Suprapubic skin (tissue), 4 donors: ENCODE measurements at places on chromosomes 2 and 18. TPM values are rescaled to one million over a fixed set of nuclear protein-coding genes. Genes with fewer than 3 reads are reported as not detected.

DNA sequence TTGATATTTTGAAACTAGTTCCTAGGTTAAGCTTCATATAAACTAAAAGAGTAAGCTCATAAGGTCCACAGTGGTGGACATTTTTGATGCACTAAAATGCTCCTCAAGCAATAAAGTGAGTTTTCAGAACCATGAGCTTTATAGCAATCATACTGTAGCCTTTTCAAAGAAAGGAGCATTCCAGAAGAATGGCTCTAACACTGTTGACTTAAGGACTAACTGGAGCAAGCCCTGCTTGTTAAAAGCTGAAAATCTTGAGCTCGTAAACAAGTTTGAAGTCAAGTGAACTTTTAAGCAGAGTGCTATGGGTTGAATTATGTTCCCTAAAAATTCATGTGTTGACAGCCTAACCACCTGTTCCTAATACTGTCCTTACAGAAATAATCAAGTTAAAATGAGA is 38.0 kb downstream of the KYNU start:
- DNase-seq: no peak

DNA sequence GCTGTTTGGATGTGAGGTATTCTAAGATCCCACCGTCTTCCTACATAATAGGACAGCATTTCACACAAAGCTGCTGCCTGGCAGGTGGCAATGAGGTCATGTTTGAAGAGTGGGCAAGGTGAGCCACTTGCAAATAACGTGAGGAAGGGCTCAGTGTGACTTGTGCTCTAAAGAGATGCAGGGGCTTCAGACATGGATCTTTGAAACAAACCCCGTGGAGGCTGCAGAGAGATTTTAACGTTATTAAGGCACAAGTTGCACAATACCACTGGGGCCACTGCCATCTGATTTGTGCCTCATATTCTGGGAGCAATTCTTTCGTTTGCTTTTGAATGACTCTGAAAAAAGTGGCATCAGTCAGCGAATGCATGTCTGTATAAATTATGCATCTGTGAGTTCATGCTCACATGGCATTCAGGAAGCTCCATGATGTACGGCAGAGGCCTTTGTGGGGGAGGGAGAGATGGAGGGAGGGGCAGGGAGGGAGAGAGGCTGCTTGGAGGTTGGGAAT is 362.0 kb downstream of the SOX11 start:
- DNase-seq: no peak

- no peak for DNase-seq
Observed at GRCh38 chr2:142061733-142062132, 69.1 kb downstream of the LRP1B start.

GRCh38 chr2:173589604-173590275 is 235.1 kb downstream of the CDCA7 start:
- no peak for DNase-seq

DNA sequence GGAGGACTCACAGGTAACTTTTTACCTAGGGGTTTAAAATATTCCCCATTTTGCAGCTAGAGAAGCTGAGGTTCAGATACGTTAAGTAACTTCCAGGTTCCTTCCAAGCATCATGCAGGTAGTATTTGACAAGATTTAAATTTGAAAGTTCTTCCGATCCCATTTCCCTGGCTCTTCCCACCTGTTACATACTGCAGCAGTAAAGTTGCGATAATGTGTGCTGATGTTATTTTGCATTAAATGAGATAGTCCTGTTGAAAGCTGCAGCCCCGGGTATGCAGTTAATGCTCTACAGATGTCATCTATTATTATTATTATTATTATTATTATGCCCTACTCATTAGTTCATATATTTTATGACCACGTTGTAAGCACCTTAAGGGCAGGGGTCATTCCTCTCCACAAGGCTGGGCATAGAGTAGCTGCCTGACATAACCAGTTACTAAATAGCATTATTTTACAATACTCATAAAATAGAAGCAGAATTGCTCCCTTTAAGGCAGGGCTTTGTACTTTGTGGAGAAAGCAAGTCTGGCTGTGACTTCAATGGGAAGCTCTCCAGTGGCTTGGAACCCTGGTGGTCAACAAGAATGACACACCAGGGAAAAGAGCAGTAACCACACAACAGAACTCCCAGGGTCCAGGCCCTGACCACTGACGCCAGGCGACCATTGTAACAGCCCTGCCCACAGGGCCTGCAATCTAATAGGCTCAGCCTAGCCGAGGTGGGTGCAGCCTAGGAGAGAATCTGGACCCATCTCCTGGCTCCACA is 112.0 kb upstream of the STPG4 start:
- no peak for DNase-seq

DNA sequence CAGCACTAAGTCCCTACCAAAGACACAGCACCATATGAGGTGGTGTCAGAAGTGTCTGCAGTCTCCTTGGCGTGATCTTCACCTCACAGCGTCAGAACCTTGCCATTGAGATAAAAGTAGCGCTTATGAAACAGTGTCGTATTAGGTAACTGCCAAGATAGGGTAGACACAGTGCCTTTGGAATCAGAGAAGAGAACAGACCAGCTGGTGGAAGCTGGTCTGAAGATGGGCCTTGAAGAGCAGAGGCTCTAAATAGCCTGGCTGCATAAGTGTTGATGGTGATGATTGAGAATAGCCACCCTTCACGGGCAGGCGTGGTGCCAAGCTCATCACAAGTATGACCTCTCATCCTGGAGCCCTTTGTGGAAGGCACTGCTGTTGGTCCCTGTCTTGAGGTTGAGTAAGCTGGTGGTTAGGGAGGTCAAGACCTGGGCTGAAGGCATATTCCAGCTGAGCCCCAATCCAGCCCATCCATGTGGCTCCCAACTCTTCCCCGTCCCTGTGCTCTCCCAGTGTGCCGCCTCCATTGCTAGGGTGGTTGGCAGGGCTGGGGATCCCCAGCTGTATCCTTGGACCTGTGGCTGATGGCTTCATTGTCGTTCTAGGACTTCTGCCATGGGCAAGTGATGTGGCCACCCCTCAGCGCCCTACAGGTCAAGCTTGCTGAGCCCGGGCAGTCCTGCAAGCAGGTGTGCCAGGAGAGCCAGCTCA is 187.4 kb downstream of the MGAT5 start:
- DNase-seq: no peak

DNA sequence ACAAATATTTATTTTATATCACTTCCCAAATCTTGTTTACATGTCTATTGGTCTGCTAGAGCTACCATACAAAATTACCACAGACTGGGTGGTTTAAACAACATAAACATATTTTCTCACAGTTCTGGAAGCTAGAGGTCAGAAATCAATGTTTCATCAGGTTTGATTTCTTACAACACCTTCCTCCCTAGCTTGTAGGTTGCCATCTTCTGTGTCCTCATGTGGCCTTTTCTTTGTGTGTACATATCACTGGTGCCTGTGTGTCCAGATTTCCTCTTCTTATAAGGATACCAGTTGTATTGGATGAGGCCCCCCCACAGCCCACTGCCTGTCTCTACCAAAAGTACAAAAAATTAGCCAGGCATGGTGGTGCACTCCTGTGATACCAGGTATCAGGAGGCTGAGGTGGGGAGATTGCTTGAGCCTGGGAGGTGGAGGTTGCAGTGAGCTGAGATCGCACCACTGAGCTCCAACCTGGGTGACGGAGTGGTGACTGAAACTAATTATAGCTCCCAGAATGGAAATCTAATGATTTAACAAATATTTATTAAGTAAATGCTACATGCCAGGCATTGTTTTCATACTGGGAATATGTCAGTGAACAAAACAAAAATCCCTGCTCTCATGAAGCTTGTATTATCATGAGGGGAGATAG is 13.6 kb downstream of the EML4 start:
- DNase-seq: no peak

GRCh38 chr2:196201229-196202009 is 30.0 kb upstream of the STK17B start:
- no peak for DNase-seq

- no peak for DNase-seq
Observed at GRCh38 chr2:240881913-240882312, 13.3 kb downstream of the AGXT start.

GRCh38 chr2:197263077-197263476 is 47.5 kb downstream of the ANKRD44 start:
- no peak for DNase-seq

DNA sequence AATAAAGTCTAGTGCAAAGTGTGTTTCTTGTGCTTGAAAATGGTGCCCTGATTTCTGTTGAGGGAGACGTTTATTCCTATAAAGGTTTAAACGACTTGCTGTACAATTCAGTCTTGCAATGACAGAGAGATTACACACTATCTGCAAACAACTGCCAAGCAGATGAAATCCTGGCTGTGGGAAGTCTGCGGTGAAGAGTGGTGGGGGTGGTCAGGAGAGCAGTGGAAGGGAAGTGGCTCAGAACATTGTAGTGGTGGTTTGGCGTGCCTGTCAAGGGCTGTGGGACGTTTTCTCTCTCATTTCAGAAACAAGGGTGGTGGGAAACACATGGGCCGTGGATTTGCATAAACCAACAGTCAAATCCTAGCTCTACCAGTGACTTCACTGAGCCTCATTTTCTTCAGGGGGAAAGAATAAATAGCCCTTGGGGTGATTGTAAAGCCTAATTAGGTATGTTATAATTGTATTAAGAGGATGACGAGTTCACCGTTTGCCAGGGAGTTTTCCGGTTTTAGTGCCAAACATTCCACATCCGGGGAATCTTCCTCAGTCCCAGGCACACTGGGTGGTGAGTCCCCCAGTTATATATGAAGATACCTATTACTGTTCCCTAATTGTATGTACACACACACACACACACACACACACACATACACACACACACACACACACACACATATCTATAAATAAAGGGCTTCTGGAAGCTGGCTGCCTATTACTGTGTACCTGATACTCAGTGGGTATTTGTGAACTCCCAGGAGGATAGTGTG is 115.0 kb downstream of the SPTBN1 start:
- DNase-seq: no peak

- DNase-seq: no peak
Observed at GRCh38 chr2:41947701-41948396, 100.0 kb upstream of the PKDCC start.

DNA sequence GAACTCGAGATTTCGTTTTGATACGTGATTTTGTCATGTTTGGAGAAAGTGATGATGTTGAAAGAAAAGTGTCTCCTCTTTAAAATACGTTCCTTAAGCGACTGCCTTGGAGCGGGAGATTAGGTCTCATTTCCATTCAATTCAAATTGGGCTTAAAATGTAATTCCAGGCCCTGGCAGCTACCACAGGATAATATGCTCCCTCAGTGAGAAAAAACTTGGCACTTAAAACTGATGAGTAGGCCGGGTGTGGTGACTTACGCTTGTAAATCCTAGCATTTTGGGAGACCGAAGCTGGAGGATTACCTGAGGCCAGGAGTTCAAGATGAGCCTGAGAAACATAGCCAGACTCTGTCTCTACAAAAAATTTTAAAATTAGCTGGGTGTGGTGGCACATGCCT is 146.3 kb upstream of the L3MBTL4 start:
- DNase-seq: no peak

- DNase-seq: no peak
Observed at GRCh38 chr2:29106980-29107388, 8.2 kb upstream of the CLIP4 start.

DNA sequence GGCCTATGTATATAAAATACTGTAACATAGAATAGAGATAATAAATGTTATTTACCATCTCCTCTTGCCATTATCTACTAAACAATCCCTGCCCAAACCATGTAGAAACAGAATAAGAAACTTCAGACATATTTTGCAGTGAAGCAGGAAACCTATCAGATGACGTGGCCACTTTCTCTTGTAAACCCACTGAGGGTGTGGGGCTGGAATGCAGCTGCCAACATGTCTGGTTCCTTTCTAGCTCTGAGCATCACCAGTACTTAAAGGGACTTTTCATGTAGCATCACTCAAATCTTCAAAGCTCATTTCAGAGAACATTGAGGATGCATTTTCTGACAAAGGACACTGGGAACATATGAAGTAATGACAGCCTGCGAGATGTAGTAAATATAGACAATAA is 251.8 kb downstream of the LPIN1 start:
- no peak for DNase-seq

DNA sequence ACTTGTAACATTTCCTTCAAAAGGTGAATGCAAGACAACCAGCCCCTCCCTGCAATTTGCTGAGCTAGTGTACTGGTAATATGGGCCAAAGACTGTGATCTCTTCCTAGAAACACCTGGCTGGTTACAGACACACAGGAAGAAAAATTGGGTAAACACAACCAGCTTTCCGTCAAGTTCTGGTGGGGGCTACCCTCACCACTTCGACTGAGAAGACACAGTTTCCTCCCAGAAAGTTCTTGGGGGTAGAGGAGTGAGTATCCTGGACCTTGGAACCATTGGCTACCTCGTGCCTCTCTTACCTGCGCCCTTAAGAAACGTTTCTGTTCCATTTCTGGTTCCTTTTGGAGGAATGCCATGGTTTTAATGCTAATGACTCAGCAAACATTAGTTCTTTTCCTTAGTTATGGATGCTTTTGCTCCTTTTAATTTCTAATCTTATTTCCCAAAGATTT is 120.9 kb upstream of the DLX2 start:
- no peak for DNase-seq

DNA sequence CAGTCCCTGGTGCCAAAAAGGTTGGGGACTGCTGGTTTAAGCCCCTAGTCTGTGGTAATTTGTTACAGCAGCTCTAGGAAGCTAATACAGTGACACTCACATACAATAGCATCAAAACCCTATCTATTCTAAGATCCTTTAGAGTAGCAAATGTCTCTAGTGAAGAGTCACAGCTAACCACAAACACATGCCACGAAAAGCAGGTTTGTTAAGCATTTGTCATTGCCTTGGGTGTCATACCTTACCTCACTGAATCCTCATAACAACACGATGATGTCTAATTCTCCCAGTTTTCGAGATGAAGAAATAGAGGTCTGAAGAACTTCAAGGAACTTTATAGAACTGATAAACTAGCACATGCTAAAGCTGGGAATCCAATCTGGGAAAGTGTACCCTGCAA is 29.6 kb upstream of the RNF152 start:
- DNase-seq: no peak

DNA sequence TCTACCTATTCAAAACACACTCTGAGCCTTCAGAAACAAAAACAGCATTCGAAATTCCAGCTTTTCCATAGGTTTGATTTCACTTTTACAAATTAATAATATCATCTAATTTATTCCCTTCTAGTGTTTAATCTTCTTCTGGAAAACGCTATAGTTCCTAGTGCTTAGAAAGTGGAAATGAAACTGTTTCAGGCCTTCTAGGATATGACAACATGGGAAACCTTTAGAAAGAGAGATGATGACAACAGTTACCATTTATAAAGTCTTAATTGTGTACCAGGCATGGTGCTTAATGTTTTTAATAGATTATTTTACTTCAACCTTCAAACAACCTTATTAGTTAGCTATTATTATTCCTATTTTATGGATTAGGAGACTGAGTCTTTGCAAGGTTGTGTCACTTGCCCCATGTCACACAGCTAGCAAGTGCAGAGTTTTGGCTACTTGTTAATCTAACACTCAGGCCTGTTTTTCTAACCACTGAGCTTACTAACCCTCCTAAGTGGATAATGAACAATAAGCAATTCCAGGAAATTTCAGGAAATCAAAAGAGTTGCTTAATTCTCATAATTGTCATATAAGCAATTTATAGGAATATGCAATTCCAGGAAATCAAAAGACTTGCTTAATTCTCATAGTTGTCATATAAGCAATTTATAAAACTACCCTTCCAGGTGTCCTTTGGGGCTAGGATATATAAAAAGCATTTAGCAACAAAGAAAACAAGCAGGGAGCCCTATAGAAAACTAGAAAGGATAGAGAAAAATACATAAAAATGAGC is 206.0 kb downstream of the ZNF521 start:
- no peak for DNase-seq

INO80D gene
- 24.2 TPM for total RNA-seq

NAT8 gene
- not detected for total RNA-seq

RAX gene
- total RNA-seq: not detected

ATP6V1C2 gene
- total RNA-seq: 816 TPM

AOX1 gene
- total RNA-seq: 20.1 TPM

PAX8 gene
- total RNA-seq: 6.3 TPM

CD8A gene
- total RNA-seq: not detected

TWIST2 gene
- total RNA-seq: 35.1 TPM

CDH7 gene
- not detected for total RNA-seq
